ENCODE measurements at places on chromosomes 5 and 9.

DNA sequence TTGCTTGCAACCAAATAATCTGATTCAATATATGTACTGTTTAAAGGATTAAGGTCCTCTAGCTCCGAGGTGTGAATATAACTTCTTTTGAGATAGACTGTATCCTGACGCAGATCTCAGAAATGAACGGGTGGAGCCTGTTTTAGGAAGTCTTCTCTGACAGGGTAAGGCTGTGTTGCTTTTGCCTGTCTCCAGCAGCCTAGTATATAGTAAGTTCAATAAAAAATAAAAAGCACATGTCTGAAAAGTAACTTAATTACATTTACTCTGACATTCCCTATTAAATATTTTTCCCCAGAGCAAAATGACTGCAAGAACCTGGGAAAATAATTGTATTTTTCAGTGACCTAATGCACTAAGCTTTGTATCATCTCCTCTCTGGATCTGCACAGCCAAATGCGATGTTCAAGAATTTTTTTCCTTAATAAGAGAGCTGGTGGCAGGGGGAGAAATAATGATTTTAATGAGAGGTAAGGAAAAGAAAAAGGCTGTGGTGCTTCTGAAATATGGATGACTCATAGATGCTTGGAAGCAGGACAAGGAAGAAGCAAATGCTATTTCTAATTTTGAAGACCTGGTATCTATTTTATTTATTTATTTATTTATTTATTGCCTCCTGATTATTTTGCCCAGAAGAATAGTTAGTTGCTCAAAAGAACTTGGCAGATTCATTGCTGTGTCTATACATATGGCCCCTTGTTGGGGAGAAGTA, 7.3 kb downstream of the PPP3R2 start:
- no peak for DNase-seq

GRCh38 chr9:84129529-84129928, 148.9 kb downstream of the RMI1 start:
- no peak for DNase-seq

DNA sequence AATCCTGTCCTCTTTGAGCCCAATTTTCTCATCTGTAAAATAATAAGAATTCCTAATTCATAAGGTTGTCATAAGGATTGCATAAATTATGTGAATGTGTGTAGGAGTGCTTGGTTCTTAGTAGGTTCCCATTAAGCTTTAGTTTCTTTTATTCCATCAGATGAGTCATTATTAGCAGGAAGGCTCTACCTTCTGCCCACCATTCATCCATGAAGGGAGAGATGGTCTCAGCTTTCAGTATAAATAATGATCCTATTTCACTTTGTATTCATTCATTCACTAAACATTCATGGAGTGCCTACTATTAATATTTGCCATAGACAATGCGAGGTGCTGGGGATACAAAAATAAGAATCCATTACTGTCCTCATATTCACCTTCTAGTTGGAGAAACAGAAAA, 3.0 kb downstream of the CMYA5 start:
- no peak for DNase-seq

GRCh38 chr5:53130266-53130665, 20.7 kb upstream of the MOCS2 start:
- DNase-seq = no peak

DNA sequence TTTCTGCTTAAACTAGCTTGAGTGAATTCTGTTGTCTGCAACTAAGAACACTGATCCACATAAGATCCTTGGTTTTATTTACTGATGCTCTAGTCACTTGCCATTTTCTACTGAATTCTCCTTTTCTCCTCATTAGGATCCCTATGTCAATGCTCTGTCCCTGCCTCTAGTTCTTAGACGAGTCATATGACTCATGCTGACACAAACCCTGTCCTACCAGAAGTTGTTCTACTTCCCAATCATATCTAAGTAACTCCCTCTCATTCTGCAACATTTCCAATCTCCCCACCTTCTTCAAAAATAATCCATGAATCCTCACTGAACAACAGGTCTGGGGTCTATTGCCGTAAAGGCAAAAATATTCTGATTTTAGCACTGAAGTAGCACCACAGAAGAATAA, 47.1 kb upstream of the DMRT1 start:
- no peak for DNase-seq

DNA sequence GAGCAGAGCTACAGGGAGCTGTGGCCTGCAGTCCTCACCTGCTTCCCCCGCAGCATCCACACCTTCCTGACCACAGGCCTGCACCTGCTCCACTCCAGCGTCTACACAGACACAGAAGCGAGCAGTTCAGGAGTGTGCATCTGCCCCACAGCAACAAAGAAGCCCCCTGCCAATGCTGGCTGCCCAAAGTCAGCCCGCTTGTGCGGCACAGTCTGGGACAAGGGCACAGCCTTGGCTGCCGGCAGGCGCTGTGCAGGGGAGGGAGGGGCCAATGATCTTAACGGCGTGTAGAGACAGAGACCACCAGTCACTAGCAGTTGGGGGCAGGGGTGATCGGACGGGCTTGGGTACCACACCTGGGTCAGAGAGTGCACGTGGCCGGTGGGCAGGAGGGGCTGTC, 6.6 kb downstream of the BRD9 start:
- DNase-seq = no peak

- DNase-seq = no peak
Measured at GRCh38 chr9:116274293-116274692, 120.7 kb downstream of the PAPPA start.

- DNase-seq = no peak
Measured at GRCh38 chr5:178403956-178404600, 171.5 kb upstream of the PHYKPL start.

- peak; percentile 74 for DNase-seq
Measured at GRCh38 chr9:129383561-129384490, 205.8 kb upstream of the IER5L start.

DNA sequence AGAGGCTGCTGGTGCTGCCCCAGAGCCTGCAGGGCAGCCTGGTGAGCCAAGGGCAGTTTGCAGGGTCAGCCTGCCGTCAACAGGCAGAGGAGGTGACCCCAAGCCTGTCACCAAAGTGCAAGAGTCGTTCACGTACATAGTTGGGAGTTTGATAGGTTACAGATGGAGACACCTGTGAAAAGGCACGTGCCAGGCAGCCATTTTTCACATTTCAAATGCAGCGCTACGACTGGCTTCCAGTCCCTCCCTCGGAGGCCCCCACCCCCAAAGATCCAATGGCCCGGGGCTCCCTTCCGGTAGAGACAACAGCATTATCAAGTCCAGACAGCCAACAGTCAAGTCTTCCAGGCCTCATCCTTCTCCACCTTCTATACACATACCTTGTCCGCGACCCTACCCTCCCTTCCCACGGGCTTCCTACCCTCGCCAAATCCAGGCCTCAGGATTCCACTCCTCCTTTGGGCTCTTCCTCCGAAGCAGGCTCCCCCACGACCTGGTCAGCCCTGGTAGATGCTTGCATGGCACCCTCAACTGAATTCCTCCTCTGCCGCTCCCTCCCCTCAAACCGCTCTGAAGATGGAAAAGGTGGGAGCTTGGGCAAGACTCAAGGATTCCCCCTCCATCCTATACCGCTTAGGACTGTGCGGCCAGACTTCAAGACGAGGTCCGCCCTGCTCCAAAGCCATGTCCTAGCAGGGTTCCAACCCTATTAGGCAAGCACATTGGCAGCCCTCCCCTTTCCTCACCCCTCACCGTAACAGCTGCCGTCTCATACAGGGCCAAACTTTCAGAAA, 13.2 kb downstream of the HNRNPH1 start:
- no peak for DNase-seq

DNA sequence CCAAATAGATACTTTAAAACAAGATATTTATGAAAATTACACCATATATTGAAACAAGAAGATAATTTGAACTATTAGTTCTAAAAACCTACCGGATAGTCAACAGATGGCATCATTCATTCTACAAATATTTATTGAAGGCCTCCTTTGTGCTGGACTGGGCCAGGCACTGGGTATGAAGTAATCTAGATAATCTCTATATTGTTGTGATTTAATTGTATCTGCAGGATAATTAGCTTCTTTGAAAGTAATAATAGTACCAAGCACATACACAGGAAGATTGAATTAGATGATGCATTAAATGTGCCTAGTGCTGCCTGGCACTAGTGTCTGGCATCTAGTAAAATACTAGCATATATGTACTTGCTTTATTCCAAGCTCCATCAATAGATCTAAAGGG, 735.2 kb upstream of the DMAC1 start:
- peak; percentile 64 for DNase-seq

DNA sequence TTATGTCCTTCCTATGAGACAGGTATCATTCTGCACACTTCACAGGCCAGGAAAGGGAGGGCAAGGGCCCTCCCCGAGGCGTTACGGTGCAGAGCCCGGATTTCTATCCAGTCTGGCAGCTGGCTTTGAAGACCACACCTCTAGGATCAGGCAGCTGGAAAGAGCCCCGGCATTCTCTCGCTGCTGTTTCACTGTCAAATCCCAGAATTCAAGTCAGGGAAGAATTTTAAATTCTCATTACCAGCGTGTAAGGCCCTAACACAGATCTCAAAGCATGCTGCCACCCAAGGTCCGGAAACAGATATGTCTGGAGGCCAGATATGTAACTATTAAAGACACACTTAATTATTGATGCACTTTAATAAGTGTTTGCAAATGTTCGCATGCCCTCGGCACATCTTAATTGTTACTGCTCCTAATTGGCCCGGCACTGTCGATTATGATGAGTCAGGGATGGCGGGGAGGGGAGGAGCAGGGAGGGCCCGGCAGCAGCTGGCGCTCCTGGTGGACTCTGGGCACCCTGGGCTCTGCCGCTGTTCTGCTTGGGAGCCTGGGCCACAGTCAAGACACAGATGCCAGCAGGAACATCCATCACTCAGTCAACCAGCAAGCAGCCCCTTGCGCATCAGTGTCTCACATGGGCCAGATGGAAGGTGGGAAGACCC, 76.3 kb upstream of the BARHL1 start:
- no peak for DNase-seq

DNA sequence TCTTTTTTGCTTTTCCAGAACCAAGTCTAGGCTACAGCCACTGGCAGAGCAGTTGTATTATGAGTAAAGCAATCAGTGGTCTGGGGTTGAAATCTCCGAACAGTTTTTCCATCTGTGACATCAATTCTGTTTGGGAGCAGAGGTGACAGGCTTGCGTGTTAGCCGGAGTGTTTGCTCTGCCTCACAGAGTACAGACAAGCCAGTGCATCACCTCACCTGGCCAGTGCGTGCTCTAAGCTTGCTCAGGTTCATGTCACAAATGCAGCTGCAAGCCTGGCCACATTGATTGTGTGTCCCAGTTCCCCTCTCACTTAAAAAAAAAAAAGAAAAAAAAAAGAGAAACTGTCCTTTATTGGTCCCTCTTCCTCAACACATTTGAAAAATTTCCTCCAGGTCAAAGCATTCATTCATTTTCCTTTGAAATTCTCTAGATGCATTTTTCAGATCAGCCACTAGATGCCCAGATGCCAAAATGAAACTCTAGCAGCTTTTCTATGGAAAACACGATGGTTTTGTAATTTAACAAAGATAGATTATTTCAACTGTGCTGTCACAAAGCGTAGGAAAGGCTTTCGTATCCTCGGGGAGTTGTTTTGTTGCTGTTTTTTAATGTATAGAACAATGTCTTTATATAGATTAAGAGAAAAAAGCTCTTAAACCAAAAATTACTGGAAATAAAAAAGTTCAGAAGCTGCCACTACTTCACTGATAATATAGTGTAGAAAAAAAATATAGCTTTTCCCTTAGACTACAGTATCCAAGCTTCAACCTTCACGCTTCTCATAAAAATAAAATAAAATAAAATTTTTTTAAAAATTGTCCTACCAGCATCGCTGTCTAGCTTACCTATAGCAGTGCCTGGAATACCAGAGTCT, 585.5 kb downstream of the TLE1 start:
- no peak for DNase-seq

DNA sequence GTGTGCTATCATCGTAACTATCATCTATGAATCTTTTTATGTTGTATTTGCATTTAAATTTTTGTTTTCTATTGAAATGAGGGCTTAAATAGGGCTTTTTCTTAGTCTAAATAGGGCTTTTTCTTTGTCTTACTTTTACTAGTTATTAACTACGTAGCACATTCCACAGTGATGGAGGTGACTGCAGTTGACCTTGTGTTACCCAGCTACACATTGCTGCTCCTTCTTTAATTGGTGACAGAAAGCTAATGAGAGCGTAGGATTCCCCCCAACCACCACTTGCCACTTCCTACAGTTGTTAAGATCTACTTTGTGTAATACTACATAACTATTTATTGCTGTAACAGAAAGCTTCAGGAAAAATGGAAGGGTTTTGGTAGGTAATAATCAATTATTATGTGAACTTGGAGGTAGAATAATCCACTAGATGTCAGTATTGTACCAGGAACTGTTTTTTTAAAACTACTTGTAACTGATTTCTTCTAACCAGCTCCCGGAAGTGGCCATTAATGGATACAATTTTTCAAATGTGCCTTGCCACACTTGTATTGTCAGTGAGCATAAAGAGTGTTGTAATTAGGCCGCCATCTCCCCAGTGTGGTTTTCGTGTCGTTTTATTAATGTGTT, 18.0 kb downstream of the MTRR start:
- DNase-seq = peak; percentile 81

- DNase-seq = no peak
Measured at GRCh38 chr9:77158772-77159513, 18.4 kb upstream of the VPS13A start.

DNA sequence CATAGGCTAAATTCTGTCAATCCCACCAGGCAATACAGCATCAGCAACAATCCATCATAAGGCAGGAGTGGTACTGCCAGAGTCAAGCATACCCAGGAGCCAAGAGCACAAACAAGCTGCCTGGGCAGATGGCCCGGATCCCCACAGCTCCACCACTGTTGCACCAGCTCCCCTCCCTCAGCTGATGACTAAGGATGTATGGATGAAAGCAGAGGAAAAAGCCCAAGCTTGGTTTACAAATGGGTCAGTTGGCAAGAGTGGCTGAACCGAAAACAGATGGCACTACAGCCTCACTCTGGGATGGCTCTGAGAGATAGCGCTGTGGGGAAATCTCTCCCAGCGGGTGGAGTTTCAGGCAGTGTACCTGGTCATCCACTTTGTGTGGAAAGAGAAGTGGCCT, 29.4 kb downstream of the DROSHA start:
- DNase-seq = peak; percentile 54

DNA sequence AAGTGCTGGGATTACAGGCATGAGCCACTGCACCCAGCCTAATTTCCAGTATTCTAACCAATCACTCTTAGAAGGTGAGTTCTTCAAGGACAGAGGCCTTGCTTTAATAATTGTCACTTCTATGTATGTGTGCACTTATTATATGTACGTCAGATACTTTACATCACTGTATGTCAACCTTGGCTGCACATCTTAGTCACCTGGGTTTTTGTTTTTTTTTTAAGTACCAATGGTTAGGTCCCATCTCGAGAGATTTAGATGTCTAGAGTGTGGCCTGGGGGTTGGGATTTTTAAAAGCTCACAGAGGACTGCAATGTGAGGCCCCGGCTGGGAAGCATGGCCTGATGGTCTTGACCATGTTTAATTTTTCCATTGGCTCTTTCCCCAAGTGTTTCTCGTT, 9.9 kb upstream of the GM2A start:
- DNase-seq = no peak

DNA sequence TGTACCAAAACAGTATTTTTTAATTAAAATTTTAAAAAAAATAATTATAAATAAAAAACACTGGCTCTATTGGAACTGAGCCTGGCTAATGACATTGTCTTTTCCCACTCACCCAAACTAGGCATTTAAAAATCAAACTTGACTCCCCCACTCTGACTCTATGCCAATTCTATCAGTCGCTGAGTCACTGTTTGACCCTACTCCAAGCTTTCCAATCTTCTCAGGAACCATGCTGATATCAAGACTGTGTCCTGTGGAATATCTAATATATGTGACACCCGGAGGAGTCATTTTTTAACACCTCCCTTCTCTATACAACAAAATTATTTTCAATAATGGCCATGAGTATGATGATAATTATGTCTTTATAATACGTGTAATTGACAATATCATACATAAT, 171.6 kb upstream of the RASEF start:
- DNase-seq = no peak

- DNase-seq = no peak
Measured at GRCh38 chr9:32260151-32260862, 124.1 kb upstream of the ACO1 start.

Data from pons (tissue), 1 donor.